Naive thymus-derived CD8-positive, alpha-beta T cell (primary cell): ENCODE measurements at places on chromosomes 3 and 15.

- no peak overlapping the region for H3K4me3 ChIP-seq
- peaks cover 13% of the 10 kb centered on the region for H3K4me1 ChIP-seq
- no peaks in the 10 kb centered on the region for H3K36me3 ChIP-seq
- DNase-seq: no peak
- H3K27ac ChIP-seq: peak overlapping the region; percentile 32
These were observed 6.7 kb downstream of the KNSTRN start for GRCh38 chr15:40388941-40389823.

- H3K27ac ChIP-seq: no peak overlapping the region
- no peaks in the 10 kb centered on the region for H3K27me3 ChIP-seq
- DNase-seq: no peak
These were observed 12.3 kb downstream of the ARL13B start for GRCh38 chr3:93992207-93992606.

- H3K4me3 ChIP-seq: no peak overlapping the region
- H3K27ac ChIP-seq: no peak overlapping the region
- no peak for DNase-seq
- H3K27me3 ChIP-seq: no peaks in the 10 kb centered on the region
- peaks cover 58% of the 10 kb centered on the region for H3K36me3 ChIP-seq
These were observed 5.7 kb upstream of the EIF4G1 start for GRCh38 chr3:184308744-184309143.

- H3K4me3 ChIP-seq: no peak overlapping the region
- no peaks in the 10 kb centered on the region for H3K27me3 ChIP-seq
- H3K27ac ChIP-seq: no peak overlapping the region
These were observed 109.9 kb downstream of the TBC1D5 start for GRCh38 chr3:17632401-17633100.
